ENCODE measurements at places on chromosomes 16 and 17.

DNA sequence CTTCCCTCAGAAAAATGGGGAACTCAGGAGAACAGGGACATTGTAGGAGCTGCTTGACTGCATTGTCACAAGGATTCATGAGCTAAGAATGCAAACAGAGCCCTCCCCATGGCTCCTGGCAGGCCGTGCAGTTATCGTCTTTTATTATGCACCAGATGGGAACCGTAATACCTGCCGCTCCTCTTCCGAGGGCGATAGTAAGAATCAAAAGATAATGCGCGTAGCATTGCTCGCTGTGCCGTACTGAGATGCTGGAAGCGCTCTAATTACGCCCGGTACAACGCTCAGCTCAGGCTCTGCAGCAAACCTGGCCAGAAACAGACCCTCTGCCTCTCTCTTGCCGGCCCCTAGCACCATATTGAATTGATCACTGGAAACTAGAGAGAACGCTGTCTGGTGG lies 87.1 kb upstream of the PLCG2 start:
- DNase-seq, result no peak

- peak; percentile 91 for DNase-seq
Observed at GRCh38 chr16:4298761-4299522, 16.9 kb upstream of the GLIS2 start.

- DNase-seq, result no peak
Observed at GRCh38 chr16:53372992-53373871, 61.0 kb upstream of the RBL2 start.

GRCh38 chr17:62085511-62086408 lies 20.7 kb upstream of the MED13 start:
- DNase-seq, result no peak

GRCh38 chr17:57631871-57632270 lies 113.2 kb downstream of the CCDC182 start:
- no peak for DNase-seq

- DNase-seq, result no peak
Observed at GRCh38 chr17:5705876-5706576, 121.7 kb upstream of the NLRP1 start.

- no peak for DNase-seq
Observed at GRCh38 chr17:81383504-81384421, 11.5 kb upstream of the BAHCC1 start.

GRCh38 chr16:66344533-66345145 lies 21.9 kb upstream of the CDH5 start:
- no peak for DNase-seq

GRCh38 chr16:8677481-8677880 lies 3.1 kb downstream of the ABAT start:
- DNase-seq, result peak; percentile 2

- no peak for DNase-seq
Observed at GRCh38 chr17:807523-808294, 25.6 kb downstream of the MRM3 start.

- DNase-seq, result no peak
Observed at GRCh38 chr17:19896679-19897078, 28.9 kb upstream of the ULK2 start.

- DNase-seq, result no peak
Observed at GRCh38 chr16:85259115-85259831, 147.0 kb upstream of the CIBAR2 start.
